ENCODE measurements at places on chromosomes 5 and 9. TPM values are rescaled to one million over a fixed set of nuclear protein-coding genes. Genes with fewer than 3 reads are reported as not detected.

Gene CCNO
- not detected for total RNA-seq

Gene OTP
- not detected for total RNA-seq

Gene PCDHA9
- not detected for total RNA-seq

Gene TAF7
- total RNA-seq = 25.7 TPM

Gene GABRA1
- not detected for total RNA-seq

GRCh38 chr5:98768160-98768959 is 5.1 kb upstream of the RGMB start:
- DNase-seq = no peak

DNA sequence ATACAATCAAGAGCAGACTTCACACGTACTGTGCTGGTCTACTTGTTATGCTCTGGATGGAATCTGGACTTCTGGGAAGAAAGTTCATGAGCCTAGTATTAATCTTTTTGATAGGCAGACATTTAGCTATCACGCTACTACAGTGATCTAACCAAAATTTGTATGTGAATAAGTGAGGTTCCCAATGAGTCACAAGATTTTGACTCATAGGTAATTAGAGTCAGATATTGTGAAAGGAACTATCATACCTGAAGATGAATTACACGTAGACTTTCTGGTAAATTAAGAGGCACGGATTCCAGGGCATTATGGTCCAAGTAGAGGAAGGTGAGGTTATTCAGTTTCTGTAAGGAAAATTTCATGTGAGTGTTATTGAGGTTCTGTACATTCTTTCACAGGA is 18.4 kb downstream of the OGN start:
- DNase-seq = no peak

DNA sequence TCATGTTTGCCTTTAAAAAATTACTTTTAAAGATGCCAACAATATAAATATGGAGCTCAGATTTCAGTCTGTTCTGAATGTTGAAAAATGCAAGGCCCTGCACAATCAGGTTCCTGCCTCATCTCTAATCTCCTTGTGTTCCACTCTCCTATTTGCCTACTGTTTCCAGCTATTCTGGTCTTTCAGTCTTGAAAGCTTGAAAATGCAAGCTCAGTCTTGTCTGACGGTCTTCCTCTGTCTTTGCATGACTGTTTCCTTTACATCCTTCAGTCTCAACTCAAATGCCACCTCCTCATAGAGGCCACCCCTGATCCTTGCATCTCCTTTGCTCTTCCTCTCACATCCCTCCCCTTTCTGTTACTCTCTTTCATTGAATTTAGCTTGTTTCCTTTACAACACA is 354.9 kb downstream of the KIF4B start:
- no peak for DNase-seq

DNA sequence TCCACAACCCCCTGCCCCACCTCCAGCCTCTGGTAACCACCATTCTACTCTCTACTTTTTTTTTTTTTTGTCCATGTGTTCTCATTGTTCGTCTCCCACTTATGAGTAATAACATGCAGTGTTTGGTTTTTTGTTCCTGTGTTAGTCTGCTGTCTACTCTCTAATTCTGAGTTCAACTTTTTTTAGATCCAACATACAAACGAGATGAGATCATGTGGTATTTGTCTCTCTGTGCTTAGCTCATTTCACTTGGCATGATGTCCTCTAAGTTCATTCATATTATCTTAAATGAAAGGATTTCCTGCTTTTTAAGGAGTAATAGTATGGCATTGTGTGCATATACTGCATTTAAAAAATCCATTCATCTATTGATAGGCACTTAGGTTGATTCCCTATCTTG is 130.9 kb downstream of the NMUR2 start:
- DNase-seq = no peak

DNA sequence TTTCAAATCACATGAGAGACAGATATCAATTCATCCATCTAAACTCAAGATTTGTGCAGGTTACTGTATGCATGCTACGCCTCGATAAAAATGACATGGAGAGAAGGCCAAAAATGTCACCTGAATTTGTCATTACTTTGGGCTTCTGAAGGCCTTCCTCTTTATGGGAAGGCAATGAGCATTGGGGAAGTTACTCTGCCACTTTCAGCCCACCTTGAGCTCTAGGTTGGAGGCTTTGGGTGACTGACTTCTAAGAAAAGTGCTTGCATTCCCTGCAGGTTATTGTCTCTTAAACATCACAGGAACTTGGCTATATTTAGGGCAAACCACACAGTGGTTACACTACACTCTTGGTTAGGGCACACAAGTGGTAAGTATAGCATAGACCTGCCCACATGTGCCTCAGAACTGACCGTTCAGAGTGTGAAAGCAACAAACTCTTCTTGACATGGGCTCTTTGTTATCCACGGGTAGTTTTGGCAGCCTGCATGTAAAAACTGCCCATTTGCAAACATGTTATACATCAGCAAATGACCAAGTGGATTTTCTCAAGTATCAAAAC is 169.5 kb downstream of the ZNF608 start:
- no peak for DNase-seq

DNA sequence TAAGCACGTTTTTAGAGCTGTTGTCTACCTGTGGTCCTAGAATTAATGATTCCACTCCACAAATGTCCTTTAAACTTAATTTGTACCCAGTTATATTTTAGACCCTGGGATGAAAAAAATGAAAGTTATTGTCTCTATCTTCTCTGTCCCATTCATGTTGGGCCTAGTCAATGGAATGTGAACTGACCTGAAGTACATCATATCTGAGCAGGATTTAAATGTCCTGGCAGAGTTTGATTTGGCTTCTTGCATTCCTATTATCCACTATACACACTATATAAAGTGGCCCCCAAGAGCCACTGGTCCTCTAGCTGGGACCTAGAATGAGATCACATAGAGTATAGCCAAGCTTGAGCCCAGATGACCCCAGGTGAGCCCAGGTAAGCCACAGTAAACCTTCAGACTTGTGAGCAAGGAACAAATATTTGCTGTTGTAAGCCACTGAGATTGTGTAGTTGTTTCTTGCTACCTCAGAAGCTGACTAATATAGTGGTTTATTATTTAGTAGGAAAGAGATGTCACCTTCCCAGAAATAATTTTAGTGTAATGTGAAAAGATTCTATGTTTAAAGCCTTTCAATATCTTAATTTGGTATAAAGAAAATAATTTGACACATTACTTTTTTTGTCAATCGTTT is 37.1 kb upstream of the C6 start:
- no peak for DNase-seq

GRCh38 chr5:134153657-134154056 is 23.1 kb downstream of the SKP1 start:
- no peak for DNase-seq

DNA sequence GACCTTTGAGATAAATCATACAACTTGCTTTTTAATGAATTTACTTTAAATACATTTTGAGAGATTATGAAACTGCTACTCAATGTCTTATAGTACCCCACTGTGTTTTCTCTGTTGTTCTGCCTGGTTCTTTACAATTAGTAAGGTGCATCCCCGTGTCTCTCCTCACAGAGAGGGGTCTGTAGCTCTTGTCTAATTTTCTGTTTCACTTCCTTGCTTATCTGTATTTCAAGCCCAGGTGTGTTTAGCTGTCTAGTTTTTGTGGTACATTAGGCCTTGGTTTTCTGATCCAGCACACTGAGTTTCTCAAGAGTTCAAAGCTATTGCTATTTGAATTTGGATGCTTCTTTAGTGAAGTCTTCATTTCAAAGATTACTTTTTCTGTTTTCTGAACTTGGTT is 105.1 kb downstream of the MAST4 start:
- DNase-seq = no peak

DNA sequence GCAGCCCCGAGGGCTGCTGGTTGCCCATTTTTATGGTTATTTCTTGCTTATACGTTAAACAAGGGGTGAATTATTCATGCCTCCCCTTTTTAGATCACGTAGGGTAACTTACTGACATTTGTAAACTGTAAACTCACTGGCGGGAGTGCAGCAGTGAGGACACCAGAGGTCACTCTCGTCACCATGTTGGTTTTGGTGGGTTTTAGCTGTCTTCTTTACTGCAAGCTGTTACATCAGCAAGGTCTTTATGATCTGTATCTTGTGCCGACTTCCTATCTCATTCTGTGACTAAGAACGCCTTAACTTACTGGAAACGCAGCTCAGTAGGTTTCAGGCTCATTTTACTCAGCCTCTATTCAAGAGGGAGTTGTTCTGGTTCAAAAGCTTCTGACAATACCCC is 155.0 kb upstream of the PRDM9 start:
- DNase-seq = peak; percentile 35

DNA sequence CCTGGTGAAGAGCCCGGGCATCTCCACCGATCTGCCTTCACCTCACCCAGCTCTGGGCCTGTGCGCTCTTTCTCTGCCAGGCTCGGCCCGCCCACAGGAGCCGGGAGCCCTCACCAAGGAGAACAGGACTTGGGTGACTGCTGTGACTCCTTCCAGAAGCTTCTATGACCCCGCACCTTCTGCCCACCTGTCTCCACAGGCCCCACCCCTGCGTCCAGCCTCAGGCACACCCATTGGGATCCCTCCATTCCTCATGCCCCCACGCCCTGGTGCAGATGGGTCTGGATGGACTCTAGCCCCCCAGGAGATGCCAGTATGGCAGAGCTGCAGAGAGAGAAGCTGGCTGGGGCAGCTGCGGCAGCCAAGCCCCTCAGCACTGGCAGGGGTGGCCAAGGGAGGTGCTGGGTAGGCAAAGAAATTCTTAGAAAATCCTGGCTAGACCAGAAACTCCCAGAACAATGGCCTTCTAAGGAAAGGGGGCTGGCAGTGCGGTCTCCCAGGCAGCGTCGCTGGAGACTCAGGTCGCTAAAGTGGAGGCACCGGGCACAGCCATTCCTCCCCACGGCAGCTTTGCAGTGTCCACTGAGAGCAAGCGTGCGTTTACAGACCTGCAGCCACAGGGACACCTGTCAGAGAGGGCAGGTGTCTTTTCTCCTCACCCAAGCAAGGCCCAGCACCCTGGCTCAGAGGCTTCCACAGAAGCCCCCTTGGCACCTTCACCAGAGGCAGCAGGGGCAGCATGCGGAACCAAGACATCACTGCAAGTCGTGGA is 17.3 kb downstream of the LPCAT1 start:
- DNase-seq = no peak

GRCh38 chr9:4155221-4156026 is 144.4 kb downstream of the GLIS3 start:
- DNase-seq = no peak

DNA sequence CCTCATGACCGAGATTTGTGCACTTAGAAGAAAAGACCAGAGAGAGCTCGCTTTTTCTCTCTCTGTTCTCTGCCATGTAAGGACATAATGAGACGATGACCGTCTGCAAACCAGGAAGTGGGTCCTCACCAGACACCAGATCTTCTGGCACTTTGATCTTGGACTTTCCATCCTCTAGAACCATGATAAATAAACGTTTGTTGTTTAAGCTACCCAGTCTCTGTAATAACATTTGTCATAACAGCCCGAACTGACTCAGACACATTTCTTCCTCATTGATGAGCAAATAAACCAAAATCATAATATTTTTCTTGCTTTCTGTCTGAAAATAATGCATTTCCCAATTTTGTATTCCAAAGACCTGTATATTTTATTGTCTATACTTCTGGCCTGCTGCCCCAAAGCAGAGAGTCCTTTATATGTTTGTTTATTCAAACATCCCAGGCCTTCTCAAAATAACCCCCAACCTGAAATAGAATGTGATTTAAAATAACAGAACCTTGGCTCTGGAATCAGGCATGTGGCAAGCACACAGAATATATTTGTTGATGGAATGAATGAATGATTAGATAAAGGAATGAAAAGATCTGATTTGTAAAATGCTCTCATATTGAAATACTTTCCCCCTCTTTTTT is 396.5 kb downstream of the ADGRV1 start:
- DNase-seq = no peak

DNA sequence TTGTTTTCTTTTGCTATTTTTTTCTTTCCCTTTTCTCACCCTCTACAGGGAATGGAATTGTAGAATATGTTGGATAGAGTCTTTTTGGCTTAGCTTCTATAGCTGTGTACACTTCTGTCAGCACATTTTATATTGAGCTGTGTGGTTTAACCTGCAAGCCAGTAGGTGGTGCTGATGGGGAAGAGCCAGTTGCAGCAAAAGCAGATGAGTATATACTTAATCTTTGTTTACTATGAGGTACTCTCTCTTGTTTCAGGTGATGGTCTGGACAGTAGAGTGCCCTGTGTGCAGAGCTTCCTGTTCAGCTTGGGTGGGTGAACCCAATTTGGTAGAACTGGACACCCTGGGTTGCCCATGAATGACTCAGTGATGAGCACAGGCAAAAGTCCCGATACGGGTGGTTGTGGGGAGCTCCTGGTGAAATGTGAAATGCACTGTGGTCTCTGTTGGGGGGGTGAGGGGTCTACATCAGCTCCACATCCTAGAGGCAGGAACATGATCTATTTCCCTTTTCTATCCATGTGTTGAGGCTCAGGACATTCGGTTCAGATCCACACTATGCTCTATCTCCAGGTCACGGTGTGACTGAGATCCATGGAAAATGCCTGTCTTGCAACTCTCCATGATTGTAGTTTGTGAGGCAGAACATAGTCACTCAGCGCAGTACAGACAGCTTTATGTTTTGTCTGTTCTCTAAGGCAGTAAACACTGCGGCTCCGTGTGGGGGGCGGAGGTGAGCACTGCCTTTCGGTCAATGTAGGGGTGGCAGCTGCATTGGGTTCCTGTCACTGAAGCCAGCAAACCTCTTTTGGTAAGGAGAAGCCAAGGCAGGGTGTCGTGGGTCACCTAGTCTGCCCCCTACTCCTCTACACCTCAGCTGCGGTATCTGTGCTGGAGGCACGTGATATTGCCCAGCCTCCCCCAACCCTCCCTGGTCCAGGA is 353.2 kb downstream of the PRR16 start:
- no peak for DNase-seq

DNA sequence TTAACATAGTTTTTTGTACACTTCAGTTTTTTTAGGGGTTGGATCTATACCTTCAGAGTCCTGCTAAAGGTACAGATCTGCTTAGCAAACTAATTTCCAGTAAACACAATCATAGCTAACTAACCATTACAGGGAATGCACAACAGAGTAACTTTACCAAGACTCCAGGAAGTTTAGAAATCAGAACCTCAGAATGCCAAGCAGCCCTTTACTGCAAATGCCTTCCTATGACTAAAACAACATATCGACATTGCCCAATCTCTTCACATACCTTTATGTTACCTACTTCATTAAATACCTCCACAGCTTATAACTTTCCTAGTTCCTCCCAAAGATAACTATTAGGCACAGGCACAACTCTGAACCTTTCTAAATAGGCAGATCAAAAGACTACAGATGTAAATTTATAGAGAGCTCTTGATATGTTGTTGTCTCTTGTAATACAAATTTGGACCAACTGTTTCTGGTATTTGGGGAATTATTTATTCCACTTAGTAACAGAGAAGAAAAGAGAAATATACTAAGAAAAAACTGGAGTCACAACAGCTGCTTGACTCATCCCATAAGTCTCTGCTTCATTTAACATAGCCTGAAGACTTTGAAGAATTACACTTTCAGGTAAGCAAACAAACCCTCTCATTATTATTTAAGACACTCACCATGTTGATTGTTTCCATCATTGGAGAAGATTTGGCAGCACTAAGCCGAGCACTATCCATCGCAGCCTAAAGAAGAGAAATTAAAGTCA is 46.0 kb upstream of the OR2K2 start:
- no peak for DNase-seq

- no peak for DNase-seq
These were observed 290.2 kb upstream of the KLF4 start for GRCh38 chr9:107779731-107780130.

Measured in liver (tissue), 10 donors.